Vagina (tissue), 2 donors: ENCODE measurements at places on chromosomes 16 and 17.
A peak's percentile ranks its signal among the peaks of the same experiment; 100 is the strongest.

DNA sequence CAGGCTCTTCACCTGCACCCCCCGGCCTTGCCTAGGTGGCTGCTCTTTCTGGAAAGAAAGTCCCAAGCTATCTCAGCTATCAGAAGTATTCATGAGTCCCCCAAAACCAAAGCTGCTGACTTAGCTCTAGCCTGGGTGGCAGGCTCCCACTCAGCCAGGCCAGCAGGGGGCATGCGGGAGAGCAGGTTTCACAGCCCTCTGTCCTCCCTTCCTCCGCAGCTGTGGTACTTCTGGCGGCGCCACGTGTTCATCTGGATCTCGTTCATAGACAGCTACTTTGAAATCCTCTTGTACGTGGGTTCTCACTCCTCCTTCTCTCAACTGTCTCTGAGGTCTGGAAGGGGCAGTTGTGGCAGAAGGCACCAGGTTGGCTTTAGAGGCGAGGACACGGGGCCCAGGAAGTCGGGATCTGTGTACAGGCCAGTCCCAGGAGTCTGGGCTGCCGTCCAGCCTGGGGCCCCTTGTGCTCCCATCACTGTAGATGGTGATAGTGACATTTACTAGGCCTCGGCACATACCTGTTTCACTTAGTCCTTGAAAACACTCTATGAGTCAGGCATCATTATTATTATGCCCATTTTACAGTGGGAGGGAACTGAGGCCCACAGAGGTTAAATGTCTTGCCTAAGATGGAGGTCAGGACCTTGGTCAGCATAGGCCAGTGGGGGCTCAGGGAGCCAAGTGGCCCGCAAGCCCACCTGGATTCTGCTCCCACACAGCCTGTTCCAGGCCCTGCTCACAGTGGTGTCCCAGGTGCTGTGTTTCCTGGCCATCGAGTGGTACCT lies 12.9 kb downstream of the TRPV2 start:
- DNase-seq, result no peak

DNA sequence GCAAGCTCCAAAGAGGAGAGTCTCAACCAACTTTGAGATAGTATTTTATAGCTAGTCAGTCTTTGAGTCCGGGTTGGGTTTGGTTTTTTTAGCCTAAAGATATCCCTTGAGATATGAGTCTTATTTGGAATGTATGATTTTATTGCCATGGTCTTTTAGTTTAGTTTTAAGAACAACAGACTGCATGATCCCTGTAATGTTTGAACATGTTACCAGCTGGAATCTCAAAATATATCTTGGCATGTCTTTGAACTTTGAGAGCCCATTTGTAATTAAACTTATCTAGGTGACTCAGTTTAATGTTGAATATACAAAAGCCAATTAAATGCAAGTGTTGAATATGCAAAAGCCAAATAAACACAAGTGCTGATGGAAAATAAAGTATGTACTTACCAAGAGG lies 100.6 kb downstream of the TANGO6 start:
- no peak for DNase-seq

GRCh38 chr16:58730724-58731370 lies 3.3 kb downstream of the GOT2 start:
- DNase-seq, result no peak

DNA sequence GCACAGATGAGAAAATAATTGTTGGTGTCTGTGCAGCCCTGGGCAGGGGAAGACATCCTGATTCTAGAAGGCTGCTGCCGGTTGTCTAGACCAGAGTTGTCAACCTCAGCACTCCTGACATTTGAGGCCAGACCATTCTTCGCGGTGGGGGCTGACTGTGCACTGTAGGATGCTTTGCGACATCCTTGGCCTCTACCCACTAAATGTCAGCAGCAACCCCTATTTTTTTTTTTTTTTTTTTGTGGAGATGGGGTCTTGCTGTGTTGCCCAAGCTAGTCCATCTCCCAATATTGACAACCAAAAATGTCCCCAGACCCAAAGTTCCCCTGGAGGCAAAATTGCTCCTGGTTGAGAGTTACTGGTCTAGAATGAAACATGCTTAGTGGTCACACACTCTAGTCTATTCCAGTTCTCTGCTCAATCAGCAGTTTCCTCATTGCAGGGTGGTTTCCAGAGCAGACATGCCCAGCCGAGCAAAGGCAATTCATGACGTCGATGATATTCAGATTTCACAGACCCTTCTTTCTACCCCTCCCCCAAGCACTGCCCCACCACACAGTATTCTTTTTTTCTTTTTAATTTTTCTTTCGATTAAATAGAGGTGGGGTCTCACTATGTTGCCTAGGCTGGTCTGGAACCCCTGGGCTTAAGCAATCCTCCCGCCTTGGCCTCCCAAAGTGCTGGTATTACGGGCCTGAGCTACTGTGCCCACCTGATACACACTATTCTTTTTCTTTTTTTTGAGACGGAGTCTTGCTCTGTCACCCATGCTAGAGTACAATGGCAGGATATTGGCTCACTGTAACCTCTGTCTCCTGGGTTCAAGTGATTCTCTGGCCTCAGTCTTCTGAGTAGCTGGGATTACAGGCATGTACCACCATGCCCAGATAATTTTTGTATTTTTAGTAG lies 9.0 kb downstream of the C17orf99 start:
- DNase-seq, result no peak

DNA sequence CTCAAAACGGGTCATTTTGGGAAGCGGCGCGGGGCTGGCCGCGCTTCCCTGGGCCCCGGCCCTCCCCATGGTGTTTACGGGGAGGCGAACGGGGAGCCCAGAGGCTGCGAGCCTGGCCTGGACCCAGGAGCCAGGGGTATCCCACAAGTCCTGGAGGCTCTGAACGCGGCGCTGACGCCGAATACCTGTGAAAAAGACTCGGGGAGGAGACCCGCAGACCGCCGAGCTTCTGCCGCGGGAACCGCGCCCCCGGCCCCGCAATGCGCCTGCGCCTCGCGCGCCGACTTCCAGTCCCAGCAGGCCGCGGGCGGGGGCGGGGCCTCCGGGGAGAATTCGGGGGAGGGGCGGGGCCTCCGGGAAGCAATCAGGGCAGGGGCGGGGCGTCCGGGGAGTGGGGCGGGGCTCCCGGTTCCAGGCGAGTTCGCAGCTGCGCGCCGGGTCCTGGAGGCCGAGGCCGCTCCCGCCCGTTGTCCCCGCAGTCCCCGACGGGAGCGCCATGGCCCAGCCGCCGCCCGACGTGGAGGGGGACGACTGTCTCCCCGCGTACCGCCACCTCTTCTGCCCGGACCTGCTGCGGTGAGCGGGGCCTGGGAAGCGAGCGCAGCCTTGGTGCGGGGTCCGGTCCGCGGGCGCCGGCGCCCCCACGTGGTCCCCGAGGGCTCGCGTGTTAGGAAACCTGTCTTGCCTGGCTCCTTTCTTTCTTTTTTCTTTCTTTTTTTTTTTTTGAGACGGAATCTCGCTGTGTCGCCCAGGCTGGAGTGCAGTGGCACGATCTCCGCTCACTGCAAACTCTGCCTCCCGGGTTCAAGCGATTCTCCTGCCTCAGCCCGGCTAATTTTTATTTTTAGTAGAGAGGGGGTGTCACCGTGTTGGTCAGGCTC lies at the start of gene DECR2:
Gene DECR2 (plus strand): TSS at position 418 of the 881 bp plus-strand sequence. CDS start 79 bp downstream, at position 497.
- DNase-seq, result peak; percentile 94

- DNase-seq, result no peak
Measured at GRCh38 chr17:68580236-68580770, 20.9 kb downstream of the FAM20A start.
